ENCODE measurements at places on chromosomes 12 and 14.

DNA sequence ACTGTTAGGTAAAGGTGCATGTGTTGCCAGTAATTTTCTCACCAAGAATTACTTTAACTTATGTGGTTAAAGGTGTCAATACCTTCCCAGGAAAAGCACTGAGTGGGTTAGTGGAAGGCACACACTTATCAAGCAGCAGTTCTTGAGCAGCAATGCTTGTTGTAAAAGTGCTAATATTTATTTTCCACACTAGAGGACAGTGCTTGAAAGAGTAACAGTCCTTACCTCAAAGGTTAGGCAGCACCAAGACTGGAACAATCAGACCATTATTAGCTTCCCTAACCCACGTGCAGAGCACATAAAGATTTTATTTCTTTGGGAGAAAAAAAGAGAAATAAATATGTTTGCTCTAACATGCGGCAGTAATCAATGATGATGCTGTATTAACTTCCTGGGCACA lies 48.8 kb upstream of the KRR1 start:
- no peak for DNase-seq

- DNase-seq = no peak
These were observed 978.4 kb downstream of the BCL11B start for GRCh38 chr14:98293576-98293975.

DNA sequence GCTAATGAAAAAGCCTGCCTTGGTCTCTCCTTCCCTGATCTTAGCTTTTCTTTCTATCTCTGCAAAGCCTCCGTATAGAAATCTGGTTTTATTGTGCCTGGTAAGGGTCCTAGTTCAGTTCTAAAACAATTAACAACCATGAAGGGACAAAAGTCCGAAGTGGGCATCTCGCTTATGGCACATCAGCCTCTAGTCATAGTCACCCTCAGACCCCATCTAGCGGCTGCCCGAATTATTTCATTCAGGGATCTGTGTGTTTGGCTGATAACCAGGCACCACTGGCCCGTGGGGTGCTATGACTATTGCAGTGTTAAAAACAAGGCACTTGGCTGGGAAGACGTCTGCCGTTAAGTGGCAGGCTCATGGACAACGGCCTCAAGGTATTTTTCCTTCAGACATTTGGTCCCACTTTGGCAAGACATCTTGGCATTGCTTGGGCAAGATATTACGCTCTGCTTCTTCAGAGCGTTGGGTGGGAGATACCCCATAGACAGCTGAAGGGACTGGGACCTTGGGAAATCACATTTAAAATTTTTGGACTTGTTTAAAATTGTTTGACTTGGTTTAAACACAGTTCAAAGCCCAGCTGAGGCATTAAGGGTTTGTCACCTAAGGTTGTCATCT lies 87.1 kb downstream of the SINHCAF start:
- peak; percentile 43 for DNase-seq

DNA sequence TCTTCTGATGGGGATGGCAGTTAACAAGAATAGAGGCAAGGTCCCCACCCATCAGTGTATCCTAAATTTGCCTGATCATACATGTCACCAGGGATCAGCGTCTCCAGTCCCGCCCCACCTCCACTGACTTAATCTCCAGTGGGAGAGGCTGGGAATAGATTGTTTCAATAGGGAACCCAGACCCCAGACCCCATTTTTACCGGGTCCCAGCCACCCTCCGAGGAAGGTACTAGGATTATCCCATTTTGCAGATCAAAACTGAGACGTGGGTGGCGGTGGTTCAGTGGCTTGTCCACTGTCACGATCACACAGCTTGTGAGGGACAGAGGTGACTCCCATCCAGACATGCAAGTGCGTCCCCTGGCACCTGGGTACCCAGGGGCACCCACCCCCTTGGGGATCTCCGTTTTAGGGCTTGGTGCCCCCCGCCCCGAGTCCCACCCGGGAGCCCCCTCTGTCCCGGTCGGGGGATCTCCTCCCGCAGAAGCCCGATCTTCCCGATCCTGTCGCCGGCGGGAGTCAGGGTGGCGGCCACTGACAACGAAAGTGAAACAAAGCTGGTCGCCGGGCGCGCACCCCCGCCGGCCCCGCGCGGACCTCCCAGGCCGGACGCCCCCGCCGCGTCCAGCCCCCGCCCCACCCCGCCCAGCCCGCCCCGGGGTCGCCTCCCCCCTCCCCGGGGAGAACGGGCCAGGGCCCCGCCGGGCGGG lies 523 bp downstream of the WSB2 start:
- DNase-seq = no peak

- DNase-seq = no peak
These were observed 21.1 kb downstream of the RASSF8 start for GRCh38 chr12:25979563-25979962.

- DNase-seq = no peak
These were observed 520.3 kb downstream of the DIO2 start for GRCh38 chr14:79690960-79691359.

DNA sequence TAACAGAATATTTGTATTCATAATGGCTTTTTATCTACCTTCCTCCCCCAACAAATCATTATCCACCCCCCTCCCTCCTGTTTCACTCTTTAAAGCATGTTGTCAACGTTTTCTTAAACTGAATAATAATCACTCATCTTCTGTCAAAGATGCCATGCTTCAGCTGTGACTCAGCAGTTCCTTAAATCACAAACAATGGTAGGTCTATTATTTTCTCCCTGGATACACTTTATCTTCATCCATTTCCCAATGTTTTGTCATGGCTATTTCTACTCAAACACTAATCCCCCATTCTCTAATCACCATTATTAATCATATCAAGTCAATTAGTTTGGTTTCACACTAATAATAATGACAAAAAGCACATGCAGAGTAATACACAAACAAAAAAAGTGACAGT lies 6.5 kb downstream of the CLEC12B start:
- no peak for DNase-seq

GRCh38 chr14:64983439-64984310 lies 3.0 kb upstream of the FNTB start:
- peak; percentile 7 for DNase-seq

- DNase-seq = no peak
These were observed 60.6 kb upstream of the KCNA1 start for GRCh38 chr12:4849115-4849541.

DNA sequence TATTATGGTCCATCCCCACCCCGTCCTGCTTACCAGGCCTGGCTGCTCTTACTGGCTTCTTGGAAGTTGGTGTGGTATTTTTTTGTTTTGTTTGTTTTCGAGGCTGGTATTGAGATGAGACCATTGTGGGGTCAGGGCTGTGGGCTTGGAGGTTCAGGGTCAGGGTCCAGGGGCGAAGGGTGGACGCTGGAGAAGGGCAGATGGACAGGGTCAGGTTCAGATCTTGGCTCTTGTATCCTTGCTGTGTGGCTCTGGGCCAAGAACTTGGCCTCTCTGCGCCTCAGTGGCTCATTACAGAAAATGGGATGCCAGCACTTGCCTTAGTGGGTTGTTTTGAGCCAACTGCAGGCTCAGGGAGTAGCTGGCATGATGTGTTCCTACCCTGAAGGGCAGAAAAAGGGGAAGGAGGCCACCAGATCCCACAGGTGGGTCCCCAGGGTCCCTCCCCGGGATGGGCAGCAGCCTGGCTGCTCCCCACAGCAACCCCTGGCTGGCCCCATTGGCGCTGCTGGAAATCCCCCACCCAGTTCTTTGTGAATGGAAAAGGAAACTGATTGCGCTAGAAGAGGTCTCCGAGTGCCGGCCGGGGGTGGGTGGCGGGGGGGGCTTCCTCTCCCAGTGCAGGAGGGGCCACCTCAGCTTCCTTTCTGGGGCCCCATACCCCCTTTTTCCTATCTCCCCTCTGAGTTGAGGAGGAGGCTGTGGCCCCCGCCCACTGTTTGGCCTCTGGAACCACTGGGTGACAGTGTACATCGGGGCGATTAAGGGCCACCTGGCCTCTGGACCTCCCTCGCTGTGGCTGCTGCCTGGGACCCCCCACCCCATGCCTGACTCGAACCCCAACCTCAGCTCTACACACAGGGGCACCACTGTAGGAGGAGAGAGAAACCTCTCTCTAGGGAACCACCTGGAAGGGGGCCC lies 25.0 kb downstream of the SH2B3 start:
- DNase-seq = no peak

DNA sequence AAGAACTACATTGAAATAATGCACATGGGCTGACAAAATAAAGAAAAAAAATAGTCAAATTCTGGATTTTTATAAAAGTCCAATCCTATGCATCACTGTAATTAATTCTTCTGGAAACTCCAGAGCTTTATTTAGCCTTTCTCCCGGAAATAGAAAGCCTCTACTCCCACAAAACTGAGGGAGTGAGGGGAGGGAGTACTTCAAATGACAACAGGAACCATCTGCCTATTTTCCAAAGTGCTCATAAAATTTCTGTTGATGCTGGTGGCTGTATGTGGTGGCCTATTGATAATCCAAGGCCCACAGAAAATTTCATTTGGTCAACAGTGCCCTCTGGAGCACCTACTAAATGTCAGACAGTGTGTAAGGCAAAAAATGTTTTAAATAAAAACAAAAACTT lies 64.6 kb downstream of the KIF21A start:
- no peak for DNase-seq

DNA sequence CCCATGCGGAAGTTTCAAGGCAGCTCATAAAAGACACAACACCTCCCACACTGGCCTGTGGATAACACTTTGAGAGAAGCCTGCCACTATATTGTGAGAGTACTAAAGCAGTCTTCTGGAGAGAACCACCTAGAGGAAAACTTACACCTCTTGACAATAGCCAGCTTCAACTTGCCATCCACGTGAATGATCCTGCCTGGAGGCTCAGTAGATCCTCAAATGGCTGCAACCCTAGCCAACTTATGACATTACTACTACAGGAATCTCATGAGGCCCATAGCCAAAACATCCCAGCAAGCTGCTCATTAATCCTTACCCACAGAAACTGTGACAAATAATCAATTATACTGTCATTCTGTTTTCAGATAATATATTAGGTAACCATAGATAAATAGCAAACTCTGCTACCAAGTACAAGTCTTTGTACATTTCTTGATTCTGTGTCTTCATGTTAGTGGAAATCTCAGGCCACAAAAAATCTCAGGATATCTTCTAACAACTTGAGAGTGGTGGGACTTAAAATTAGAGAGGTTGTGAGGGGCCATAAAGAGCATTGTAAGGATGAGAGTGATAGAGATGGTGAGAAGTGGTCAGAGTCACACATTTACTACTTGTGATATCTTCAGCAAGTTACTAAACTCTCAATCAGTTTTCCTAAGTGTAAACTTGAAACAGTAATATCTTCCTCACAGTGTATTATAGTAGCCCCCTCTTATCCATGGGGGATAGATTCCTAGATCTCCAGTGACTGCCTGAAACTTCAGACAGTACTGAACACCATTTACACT lies 368.0 kb downstream of the C12orf50 start:
- DNase-seq = no peak

- DNase-seq = no peak
These were observed 14.8 kb downstream of the P2RX2 start for GRCh38 chr12:132633398-132633797.

GRCh38 chr14:67319142-67319541 lies 40.5 kb downstream of the ATP6V1D start:
- DNase-seq = no peak

- DNase-seq = no peak
These were observed 38.7 kb downstream of the STK38L start for GRCh38 chr12:27282754-27283153.

- no peak for DNase-seq
These were observed 391.8 kb downstream of the BMP4 start for GRCh38 chr14:53564870-53565269.

- DNase-seq = no peak
These were observed 22.8 kb downstream of the EMP1 start for GRCh38 chr12:13219320-13219719.
